ENCODE measurements at places on chromosomes 5 and 9.
A peak's percentile ranks its signal among the peaks of the same experiment; 100 is the strongest.

DNA sequence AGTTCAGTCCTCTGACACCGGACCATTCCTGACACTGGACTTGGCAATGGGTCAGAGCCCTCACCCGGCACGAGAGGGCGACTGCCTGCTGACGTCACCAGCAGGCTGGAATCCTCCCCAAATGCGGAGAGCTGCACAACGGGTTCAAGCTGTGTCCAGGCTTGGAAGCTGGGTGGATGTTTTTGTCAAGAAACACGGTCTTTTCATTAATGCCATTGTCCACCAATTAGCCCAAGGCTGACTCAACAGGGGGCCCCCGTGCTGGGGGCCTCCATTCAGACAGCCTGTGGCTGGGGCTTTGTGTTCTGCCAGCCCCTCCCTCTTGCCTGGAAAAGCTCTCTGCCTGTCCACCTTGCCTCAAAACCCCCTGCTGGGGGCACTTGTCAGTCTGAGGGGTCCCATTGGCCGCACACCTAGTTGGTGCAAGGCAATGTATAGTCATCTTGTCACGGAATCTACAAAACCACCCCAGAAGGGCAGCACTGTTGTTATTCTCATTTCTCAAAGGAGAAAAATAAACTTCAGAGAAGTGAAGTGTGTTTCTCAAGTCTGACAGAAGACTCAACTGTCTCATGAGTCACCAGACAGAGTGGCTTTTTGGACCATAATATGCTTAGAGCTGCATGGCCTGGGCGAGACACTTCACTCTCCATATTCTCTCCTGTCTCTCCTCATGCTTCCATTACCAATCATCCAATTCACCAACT is 24.6 kb downstream of the NDUFA8 start:
- H3K27me3 ChIP-seq = no peaks in the 10 kb centered on the region
- no peaks in the 10 kb centered on the region for H3K36me3 ChIP-seq
- H3K4me3 ChIP-seq = no peak overlapping the region

- no peak overlapping the region for H3K4me3 ChIP-seq
- H3K27ac ChIP-seq = no peak overlapping the region
- no peaks in the 10 kb centered on the region for H3K4me1 ChIP-seq
- DNase-seq = no peak
Measured at GRCh38 chr9:126451316-126451885, 124.8 kb downstream of the MVB12B start.

GRCh38 chr5:168899264-168899663 is 320.1 kb upstream of the PANK3 start:
- H3K4me3 ChIP-seq = no peak overlapping the region
- H3K4me1 ChIP-seq = no peaks in the 10 kb centered on the region
- DNase-seq = no peak

DNA sequence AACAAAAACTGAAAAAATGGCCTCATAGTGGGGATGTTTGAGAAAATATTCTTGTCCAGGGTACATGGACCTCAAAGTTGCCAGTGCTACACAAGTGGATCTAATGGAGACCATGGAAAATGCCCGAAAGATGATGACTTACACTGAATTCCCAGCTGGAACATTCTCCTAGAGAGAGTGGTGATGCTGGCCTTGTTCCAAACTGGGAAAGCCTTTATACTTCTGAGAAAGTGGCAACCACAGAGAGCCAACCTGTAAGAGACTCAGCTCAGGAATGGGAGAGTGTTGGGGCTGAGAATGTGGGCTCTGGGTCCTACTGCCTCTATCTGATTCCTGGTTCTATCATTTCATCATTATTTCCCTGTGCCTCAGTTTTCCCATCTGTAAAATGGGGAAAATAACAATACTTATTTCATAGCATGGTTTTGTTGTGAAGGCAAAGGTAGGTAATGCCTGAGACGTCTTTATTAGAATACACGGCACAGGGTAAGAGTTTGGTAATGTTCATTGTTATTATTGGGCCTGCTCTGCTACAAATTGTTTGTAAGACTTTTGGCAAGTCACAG is 229.0 kb upstream of the PANK3 start:
- no peaks in the 10 kb centered on the region for H3K36me3 ChIP-seq
- H3K4me1 ChIP-seq = no peaks in the 10 kb centered on the region
- H3K27me3 ChIP-seq = no peaks in the 10 kb centered on the region
- no peak overlapping the region for H3K27ac ChIP-seq

DNA sequence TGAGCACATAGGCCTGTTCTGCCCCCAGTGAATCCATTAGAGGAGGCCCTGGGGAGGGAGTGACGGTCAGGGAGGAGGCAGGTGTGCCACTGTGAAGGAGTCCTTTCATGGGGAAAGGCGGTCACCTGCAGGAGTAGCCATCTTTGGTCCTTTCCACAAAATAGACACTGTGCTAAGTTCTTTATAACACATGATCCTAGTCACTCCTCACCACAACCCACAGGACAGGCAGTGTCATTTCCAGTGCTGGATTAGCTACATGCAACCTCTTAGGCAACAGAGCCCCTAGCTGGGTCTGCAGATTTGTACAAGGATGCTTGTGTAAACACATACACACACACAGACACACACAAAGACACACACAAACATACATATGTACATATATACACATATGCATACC is 18.3 kb downstream of the DOCK2 start:
- no peaks in the 10 kb centered on the region for H3K27me3 ChIP-seq
- peak overlapping the region; percentile 61 for H3K27ac ChIP-seq
- DNase-seq = no peak
- H3K4me1 ChIP-seq = peaks cover 76% of the 10 kb centered on the region
- no peak overlapping the region for H3K4me3 ChIP-seq

DNA sequence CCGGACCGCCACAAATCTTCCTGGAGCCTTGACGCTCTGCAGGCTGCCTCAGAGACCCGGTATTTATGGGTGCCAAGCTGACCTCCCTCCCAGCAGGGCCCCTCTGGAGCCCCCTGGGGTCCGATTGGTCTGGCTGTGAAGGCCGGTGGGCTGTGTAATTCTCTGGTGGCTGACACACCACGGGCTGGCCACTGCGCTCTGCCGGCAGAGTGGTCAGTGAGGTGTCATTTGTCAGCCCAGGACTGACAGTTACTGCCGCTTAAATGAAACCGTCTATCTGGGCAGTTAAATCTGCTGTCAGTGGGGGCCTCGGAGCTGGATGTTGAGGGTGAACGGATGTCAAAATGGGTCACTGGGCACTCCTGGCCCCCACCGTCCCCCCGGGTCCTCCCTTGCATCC is 10.7 kb downstream of the NR5A1 start:
- no peaks in the 10 kb centered on the region for H3K27me3 ChIP-seq
- H3K4me1 ChIP-seq = peaks cover 3% of the 10 kb centered on the region
- H3K36me3 ChIP-seq = no peaks in the 10 kb centered on the region
- DNase-seq = no peak
- no peak overlapping the region for H3K27ac ChIP-seq

- peaks cover 3% of the 10 kb centered on the region for H3K4me1 ChIP-seq
- no peak for DNase-seq
- H3K4me3 ChIP-seq = no peak overlapping the region
- no peaks in the 10 kb centered on the region for H3K36me3 ChIP-seq
Measured at GRCh38 chr5:81542242-81542641, 148.3 kb upstream of the ACOT12 start.

DNA sequence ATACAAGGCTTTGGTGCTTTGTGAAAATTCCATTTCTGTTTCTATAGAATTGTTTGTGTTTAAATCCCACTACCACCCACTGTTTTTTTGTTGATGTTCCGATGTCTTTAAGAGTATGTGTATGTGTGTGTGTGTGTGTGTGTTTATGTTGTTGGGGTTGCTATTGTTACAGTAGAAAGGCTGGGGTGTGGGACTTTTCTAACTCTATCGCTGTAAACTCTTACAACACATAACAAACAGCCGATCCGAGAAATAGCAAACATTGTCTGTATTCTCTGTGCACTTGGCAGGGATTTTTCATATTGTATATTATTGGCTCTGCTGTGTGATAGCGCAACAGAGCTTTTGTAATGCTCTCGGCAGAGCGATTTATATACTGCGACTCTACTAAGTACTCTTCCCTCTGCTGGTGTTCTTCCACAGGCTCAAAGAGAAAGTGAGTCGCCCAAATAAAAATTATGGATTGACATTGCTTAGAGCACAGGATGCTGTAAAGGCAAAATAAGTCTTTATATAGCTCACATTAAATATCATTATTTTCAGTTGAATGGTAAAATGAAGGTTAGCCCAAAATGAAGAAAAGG is 492.2 kb upstream of the ARRDC3 start:
- H3K27ac ChIP-seq = no peak overlapping the region
- H3K36me3 ChIP-seq = no peaks in the 10 kb centered on the region
- H3K4me3 ChIP-seq = no peak overlapping the region
- H3K4me1 ChIP-seq = no peaks in the 10 kb centered on the region
- no peak for DNase-seq
- no peaks in the 10 kb centered on the region for H3K27me3 ChIP-seq

DNA sequence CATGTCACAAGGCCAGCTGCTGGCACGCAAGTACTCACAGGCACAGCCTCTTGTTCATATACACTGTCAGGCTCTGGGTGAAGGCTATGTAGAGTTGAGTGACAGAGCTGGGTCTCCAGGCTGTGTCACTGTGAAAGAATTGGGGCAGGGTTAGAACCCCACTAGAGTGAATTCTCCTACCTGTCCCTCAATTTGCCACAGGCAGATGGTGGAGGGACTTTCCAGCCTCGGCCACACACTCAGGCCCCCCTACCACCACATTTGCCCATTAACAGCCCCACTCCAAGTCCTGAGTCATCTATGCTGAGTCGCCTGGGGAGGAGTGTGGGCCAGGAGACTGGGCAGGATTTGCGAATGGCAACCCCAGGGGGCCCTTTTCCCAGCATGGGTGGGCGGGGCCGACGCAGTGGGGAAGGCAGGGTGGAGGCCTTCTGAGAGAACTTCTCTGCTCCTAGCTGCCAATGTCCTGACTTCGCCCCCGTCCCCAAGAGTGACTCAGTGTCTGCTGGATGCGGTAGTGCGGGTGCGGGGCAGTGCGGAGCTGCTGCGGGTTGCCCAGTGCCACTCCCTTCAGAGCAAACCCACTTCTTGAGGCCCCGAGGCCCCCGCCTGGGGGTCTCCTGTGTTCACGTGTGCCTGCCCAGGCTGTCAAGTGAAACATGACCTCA is 50.3 kb upstream of the PSD2 start:
- no peak overlapping the region for H3K4me3 ChIP-seq
- H3K4me1 ChIP-seq = peaks cover 26% of the 10 kb centered on the region

- no peaks in the 10 kb centered on the region for H3K36me3 ChIP-seq
- no peak for DNase-seq
- H3K4me3 ChIP-seq = no peak overlapping the region
- H3K4me1 ChIP-seq = peaks cover 31% of the 10 kb centered on the region
- H3K27me3 ChIP-seq = no peaks in the 10 kb centered on the region
Measured at GRCh38 chr9:127562279-127562796, 49.7 kb upstream of the STXBP1 start.

- no peaks in the 10 kb centered on the region for H3K27me3 ChIP-seq
- H3K4me3 ChIP-seq = no peak overlapping the region
- no peak for DNase-seq
- no peak overlapping the region for H3K27ac ChIP-seq
Measured at GRCh38 chr9:81489046-81489445, 200.3 kb downstream of the TLE1 start.

GRCh38 chr5:40755407-40756365 is at the start of gene TTC33:
Gene TTC33 (minus strand): TSS chr5:40755961. CDS start chr5:40747018, 8,943 bp downstream.
- H3K4me3 ChIP-seq = peak within 1 kb of the TSS; percentile 99
- no peaks in the 10 kb centered on the region for H3K27me3 ChIP-seq
- peak; percentile 96 for DNase-seq
- H3K36me3 ChIP-seq = no peaks in the 10 kb centered on the region
- peak within 1 kb of the TSS; percentile 88 for H3K27ac ChIP-seq
- peaks cover 22% of the 10 kb centered on the region for H3K4me1 ChIP-seq

DNA sequence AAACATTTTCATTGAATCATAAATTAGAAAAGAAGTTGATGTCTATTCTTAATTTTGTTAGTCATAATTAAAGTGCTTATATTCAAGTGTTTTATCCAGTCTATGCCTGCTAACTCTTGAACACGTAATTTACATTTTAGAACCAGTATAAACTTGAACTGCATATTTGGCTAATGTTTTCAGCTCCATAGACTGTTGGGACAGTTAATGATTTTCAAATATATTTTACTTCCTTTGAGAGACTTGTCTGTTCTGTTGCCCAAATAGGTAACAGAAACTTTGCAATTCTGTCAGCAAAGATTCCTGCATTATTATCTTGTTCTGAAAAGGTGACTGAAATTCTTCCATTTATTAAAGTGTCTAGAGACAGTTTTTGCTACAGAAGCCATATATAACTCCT is 7.8 kb downstream of the ITGA2 start:
- no peak overlapping the region for H3K4me3 ChIP-seq
- H3K27me3 ChIP-seq = peaks cover 11% of the 10 kb centered on the region
- no peak for DNase-seq
- H3K4me1 ChIP-seq = no peaks in the 10 kb centered on the region
- H3K27ac ChIP-seq = no peak overlapping the region

GRCh38 chr9:35650341-35651158 is at the start of gene SIT1:
Gene SIT1 (minus strand): TSS chr9:35650931. CDS start chr9:35650853, 78 bp downstream.
- peaks cover 5% of the 10 kb centered on the region for H3K36me3 ChIP-seq
- H3K4me1 ChIP-seq = peaks cover 66% of the 10 kb centered on the region
- peak within 1 kb of the TSS; percentile 93 for H3K27ac ChIP-seq
- peak; percentile 32 for DNase-seq
- H3K4me3 ChIP-seq = peak within 1 kb of the TSS; percentile 88

DNA sequence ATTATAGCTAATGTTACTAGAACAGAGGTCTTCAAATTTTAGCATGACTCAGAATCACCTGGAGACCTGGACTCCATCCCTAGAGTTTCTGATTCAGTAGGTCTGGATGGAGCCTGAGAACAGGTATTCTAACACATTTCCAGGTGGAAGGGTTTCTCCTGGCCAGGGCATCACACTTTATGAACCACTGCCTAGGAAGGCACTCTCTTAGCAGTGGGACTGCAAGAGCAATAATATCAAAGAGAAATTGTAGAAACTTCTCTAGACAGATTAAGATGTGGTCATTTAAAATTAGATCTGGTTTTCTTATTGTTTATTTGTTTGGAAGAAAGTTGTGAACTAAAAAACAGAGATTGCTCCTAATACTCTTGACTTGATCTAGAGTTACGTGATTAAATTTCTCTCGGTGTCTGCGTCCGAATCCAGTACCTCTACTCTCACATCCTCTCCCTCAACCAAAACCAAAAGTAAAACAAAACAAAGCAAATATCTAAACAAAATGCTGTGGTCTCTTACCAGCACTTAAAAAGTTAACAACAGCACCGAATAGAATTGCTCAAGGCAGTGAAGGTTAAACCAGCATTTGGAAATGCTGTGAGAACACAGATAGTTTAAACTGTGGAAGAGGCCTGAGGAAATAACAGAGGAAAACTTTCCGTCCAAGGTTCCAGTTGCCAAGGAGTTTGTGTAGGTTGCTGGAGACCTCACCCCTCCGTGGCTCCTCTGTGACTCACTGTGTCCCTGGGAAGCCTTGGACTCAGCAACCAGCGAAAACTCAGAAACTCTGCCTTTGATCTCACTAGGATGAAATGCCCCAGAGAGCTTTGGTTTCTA is 193.4 kb downstream of the ARRDC3 start:
- no peak overlapping the region for H3K27ac ChIP-seq
- H3K4me3 ChIP-seq = no peak overlapping the region
- DNase-seq = no peak

DNA sequence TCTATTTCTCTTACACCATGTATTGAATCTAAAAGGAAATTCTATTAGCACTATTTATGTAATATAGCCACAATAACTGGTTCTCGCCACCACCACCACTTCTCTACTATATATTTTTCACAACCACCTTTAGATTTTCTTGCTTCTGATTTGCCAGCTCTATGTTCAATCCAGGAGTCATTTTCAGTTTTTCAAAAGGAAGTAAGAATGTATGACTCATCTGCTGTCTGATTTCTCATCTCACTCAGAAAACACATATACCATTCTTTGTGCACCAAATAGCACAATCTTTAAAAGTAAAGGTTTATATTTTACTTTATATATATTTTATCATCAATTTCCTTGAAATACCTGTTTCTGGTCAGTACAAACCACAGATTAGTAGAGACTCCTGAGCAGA is 1127.5 kb downstream of the TAF11L14 start:
- DNase-seq = peak; percentile 34
- H3K27me3 ChIP-seq = no peaks in the 10 kb centered on the region
- H3K36me3 ChIP-seq = no peaks in the 10 kb centered on the region
- no peak overlapping the region for H3K27ac ChIP-seq
- H3K4me3 ChIP-seq = no peak overlapping the region
